ENCODE measurements at places on chromosomes 6 and 20.

GRCh38 chr20:49790077-49790798 is 22.4 kb upstream of the SLC9A8 start:
- no peak for DNase-seq

GRCh38 chr20:51373713-51374455 is 168.6 kb downstream of the NFATC2 start:
- no peak for DNase-seq

DNA sequence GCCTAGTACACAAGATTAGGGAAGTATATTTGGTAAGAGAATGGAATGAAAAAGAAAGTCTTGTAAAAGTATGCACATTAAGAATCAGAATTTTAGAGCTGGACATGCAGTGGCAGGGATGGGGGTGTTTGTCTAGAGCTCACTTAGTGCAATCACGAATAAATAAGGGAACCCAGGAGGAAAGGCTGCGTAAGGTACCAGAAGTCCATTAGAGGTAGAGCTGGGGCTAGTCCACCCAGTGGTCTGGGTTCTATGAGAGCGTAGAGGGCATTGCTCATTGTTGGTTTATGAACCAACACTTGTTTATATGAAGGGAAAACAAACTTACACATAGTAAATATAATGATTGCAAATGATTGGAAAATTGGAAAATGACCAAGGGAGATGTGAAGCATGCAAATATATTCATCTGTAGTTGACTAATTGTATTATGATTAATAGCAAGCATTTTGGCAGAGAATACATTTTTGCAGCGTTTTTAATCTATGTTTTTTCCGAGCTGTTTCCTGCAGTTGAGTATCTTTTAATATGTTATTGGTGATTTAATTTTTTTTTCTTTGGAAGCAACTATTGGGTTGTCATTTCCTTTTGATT is 3.2 kb downstream of the CDC40 start:
- DNase-seq: no peak

- no peak for DNase-seq
Measured at GRCh38 chr6:138567052-138567451, 67.8 kb upstream of the NHSL1 start.

DNA sequence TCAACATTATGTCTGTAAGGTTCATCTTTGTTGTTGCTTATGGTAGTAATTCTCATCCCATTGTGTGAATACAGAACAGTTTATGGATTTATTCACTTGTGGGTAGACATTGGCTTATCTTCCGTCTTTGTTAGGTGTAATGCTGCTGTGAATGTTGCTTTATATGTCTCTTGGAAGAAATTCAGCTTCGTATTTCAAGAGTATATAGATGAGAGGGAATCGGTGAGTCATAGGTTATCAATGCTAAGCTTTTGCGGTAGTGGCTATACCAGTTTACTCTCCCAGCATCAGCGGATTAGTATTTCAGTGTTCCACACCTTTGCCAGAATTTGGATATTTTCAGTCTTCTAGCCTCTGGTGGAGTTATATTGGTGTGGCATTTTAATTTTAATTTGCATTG is 77.8 kb downstream of the ZFAND3 start:
- DNase-seq: no peak

- DNase-seq: no peak
Measured at GRCh38 chr20:61965606-61966491, 99.8 kb downstream of the TAF4 start.

Data from NCI-H748 treated with DMSO at 0.1 percent for 48 hours (cell line).